ENCODE measurements at places on chromosomes 11 and 22.

DNA sequence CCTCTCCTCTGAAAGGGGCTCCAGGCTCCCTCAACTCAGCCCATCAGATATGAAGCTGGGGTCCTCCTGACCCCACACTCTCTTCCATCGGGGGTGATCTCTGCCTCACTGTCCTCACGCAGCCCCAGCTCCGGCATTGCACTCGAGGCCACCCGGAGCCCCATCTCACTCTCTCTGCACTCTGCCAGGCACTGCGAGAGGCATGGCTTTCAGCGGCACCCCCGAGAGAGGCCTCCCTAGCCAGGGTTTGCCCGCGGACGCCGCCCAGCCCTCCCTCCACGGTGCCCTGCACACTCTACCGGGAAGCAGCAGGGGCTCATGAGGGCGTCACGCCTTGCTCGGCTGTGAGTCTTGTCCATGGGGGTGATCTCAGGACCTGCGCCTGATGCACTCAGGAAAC lies 436.2 kb downstream of the BRD1 start:
- DNase-seq = no peak

- DNase-seq = no peak
Observed at GRCh38 chr22:22728382-22728781, 84.0 kb downstream of the GGTLC2 start.

- DNase-seq = no peak
Observed at GRCh38 chr22:35148866-35149548, 83.0 kb downstream of the ISX start.

GRCh38 chr22:44505796-44506354 lies 7.8 kb upstream of the RTL6 start:
- no peak for DNase-seq

GRCh38 chr11:45857961-45858474 lies 10.7 kb downstream of the CRY2 start:
- no peak for DNase-seq
